ENCODE measurements at places on chromosomes 7 and 10. TPM values are rescaled to one million over a fixed set of nuclear protein-coding genes. Genes with fewer than 3 reads are reported as not detected.

GOLGA7B gene
- total RNA-seq: 0.27 TPM

RAB19 gene
- 3.6 TPM for total RNA-seq

GCK gene
- 0.29 TPM for total RNA-seq

ZNF467 gene
- 2.1 TPM for total RNA-seq

GSDME gene
- 7.0 TPM for total RNA-seq

DNA sequence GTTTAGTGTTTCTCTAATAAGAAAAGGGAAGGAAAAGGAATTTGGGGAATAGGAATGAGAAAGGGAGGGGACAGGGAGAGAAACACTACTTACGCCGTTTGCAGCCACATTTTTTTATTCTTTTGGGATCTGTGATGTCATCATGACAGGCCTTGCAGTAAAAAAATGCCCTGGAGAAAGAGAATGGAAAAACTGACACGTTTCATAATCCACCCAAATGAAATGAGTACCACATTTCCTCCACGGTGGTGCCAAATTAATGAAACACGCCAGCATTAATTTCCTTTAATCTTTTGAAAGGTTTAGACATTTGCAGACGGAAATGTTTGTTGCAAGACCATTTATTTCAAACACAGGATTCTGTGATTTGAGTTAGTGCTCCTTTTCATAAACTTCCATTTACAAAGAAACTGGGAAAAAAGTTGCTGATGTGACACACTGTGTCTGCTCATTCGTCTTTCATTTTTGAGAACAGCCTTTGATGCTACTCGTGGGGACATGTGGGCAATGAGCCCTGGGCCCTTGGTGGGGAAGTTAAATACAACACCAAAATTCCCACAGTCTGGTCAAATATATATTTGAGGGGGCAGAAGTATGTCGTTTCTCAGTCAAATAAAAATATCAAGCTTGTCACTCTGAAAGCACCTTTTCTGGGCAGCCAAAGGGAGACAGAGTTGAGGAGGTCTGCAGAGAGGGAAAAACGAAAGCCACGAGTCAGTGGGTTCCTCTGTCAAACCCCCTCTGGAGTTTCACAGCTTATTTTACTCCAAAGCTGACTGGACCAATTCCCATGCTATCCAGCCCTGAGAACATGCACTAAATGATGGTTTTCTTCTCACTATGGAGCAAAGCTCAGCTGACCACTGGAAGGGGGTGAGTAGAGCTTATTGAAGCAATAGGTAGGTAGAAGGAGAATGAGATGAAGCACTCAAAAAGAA lies 625.5 kb downstream of the KCNMA1 start:
- no peak for DNase-seq

GRCh38 chr10:123624086-123624485 lies 42.1 kb upstream of the GPR26 start:
- no peak for DNase-seq

STOX1 gene
- 4.5 TPM for total RNA-seq

PPP1R9A gene
- total RNA-seq: 38.7 TPM

GRCh38 chr7:141587304-141587703 lies 36.1 kb downstream of the AGK start:
- peak; percentile 60 for DNase-seq

GRCh38 chr10:13904064-13904463 lies 317.3 kb downstream of the PRPF18 start:
- no peak for DNase-seq

TMEM60 gene
- total RNA-seq: 20.0 TPM

ZP3 gene
- 3.5 TPM for total RNA-seq

DNA sequence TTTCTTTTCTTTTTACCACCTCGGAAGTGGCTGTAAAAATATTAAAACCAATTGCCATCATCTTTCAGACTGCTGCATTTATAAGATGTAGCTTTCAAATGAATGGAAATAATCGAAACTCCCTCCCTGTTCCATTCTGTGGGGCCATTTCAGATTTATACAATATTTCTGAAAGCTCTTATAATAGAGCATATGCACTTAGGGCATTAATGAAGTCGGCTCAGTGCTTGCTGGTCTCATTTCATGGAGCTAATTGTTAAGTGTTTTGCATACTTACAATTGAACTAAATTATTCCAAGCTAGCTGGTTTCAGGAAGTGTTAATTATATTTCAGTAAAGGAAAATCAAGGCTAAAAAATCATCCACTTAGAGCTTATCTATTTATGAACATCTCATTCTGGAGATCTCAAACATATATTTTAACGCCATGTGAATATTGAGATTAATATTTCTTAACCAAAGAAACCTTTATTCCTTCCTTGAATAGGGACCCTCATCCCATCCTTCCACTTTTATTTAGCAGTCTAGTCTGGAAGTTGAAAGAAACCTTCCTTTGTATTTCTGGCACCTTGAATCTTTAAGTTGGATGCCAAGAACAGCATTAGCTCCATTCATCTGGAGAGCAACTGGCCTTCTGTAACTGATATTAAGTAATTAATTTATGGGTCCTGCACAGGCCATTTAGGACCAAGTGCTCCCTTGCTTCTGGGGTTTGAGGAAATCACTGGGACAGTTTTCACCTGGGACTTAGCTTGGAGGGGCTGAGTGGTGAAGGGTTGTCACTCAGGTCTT lies 45.1 kb downstream of the RPS24 start:
- peak; percentile 13 for DNase-seq

GRCh38 chr10:97648562-97649404 lies 8.3 kb downstream of the PI4K2A start:
- DNase-seq: peak; percentile 58

DNA sequence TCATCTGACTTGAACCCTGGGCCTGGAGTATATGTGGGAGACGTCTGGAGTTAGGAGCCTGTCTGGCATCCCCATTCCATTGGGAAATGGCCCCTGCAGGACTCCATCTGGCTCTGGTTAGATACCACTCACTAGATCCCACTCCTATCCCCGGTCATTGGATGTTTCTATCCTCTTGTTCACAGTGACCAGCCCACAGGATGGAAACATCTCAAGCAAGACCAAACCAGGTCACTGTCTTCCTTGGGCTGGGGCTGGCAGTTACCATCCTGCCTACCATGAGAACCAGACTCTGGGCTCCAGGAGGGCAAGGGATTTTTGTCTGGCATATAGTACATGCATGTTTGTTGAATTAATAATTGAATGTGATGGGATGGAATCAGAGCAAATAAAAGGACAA lies 415.7 kb downstream of the GRID1 start:
- DNase-seq: no peak

GRCh38 chr10:90947030-90947960 lies 26.4 kb upstream of the ANKRD1 start:
- DNase-seq: no peak

GRCh38 chr7:55073051-55073511 lies 54.3 kb downstream of the EGFR start:
- no peak for DNase-seq

TMEM225B gene
- 3.3 TPM for total RNA-seq

GRCh38 chr10:72340510-72341261 lies 14.0 kb downstream of the DNAJB12 start:
- peak; percentile 94 for DNase-seq

DNA sequence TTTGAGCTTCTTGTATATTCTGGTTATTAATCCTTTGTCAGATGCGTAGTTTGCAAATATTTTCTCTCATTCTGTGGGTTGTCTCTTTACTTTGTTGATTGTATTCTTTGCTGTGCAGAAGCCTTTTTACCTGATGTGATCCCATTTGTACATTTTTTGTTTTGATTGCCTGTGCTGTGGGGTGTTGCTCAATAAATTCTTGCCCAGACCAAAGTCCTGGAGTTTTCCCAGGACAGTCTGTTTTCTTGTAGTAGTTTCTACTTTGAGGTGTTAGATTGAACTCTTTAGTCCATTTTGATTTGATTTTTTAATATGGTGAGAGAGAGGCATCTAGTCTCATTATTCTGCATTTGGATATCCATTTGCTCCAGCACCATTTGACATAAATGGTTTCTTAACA lies 588.7 kb upstream of the MBL2 start:
- no peak for DNase-seq

DNA sequence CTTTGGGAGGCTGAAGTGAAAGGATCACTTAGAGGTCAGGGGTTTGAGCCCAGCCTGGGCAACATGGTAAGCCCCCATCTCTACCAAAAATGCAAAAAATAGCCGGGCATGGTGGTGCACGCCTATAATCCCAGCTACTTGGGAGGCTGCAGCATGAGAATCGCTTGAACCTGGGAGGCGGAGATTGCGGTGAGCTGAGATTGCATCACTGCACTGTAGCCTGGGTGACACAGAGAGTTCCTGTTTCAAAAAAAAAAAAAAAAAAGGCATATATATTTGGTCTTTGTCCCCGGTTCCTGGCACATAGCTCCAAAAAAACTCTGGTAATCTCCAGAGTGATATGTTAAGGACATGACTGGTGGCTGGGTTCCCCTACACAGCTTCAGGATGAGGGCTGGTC lies 147.3 kb downstream of the SEC23IP start:
- DNase-seq: no peak

SEC24C gene
- total RNA-seq: 73.1 TPM

ODAD2 gene
- total RNA-seq: 6.7 TPM

DNA sequence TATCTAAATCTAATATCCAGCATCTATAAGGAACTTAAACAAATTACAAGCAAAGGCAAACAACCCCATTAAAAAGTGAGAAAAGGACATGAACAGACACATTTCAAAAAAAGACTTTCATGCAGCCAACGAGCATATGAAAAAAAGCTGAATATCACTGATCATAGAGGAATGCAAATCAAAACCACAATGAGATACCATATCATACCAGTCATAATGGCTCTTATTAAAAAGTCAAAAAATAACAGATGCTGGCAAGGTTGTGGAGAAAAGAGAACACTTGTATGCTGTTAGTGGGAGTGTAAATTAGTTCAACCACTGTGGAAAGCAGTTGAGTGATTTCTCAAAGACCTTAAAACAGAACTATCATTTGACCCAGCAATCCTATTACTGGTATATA lies 334.4 kb upstream of the CACNA2D1 start:
- DNase-seq: no peak

LDB3 gene
- 0.21 TPM for total RNA-seq

PNLIPRP2 gene
- 0.79 TPM for total RNA-seq

GRCh38 chr7:77569514-77570232 lies 32.6 kb downstream of the PTPN12 start:
- no peak for DNase-seq

TMEM176B gene
- 0.31 TPM for total RNA-seq

GRCh38 chr7:69577221-69577620 lies 21.1 kb upstream of the AUTS2 start:
- no peak for DNase-seq

DNA sequence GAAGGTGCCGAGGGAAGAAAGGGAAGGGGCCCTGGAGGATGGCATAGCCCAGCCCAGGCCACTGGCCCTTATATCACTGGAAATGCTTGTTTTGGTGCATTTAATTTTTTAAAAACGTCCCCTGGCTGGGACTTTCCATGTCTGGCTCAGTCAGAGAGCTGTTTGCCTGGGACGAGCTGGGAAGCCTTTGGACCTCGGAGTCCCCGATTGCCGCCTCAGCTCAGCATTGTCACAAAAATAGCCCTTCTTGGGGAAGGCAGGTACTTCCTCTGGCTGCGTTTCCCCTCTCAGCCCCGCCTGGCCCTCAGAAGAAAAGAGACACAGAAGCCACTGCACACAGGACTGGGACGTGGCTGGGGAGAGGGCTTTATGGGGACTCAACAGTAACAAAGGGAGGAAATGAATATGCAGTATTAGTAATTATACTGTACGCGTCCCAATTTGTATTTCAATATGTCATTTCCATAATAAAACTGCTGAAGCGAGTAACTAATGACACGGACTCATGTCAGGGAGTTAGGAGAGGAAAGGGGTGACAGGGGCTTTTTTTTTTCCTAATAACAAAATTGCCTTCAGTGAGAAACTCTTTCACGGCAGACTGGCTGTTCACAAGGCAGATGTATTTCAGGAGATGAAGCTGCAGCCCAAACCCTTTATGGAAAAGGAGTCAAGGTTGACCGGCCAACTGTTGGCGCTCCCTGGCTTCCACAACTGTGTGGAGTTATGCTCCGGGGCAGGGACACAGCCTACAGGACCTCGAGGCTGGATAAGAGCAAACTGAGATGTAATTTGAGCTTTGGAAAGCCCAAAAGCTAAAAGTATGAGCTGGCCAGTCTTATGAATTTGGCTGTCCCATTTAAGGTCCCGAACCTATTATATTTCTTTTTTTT lies 31.0 kb upstream of the MXI1 start:
- peak; percentile 39 for DNase-seq

DNA sequence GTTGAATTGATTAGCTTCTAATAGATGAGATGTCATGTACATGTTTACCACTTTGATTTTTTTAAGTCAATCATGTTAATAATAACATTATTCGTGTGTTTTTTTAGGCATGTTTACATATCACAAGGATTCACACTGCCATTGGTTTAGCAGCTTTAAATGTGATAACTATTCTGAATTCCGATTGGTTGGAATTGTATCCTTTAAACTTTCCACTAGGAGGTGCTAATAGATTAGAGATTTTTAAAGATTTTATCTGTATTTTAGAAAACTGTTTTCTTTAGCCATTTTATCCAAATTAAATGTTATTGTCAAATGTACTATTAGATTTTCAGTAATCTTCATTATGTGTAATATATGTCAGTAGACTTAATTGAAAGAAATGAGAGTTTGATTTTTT lies 83.2 kb downstream of the HECTD2 start:
- DNase-seq: no peak

FAM241B gene
- 29.1 TPM for total RNA-seq

FKBP6 gene
- total RNA-seq: not detected

NEURL1 gene
- 0.38 TPM for total RNA-seq

- no peak for DNase-seq
Observed at GRCh38 chr10:16949816-16950215, 132.6 kb upstream of the RSU1 start.

DNA sequence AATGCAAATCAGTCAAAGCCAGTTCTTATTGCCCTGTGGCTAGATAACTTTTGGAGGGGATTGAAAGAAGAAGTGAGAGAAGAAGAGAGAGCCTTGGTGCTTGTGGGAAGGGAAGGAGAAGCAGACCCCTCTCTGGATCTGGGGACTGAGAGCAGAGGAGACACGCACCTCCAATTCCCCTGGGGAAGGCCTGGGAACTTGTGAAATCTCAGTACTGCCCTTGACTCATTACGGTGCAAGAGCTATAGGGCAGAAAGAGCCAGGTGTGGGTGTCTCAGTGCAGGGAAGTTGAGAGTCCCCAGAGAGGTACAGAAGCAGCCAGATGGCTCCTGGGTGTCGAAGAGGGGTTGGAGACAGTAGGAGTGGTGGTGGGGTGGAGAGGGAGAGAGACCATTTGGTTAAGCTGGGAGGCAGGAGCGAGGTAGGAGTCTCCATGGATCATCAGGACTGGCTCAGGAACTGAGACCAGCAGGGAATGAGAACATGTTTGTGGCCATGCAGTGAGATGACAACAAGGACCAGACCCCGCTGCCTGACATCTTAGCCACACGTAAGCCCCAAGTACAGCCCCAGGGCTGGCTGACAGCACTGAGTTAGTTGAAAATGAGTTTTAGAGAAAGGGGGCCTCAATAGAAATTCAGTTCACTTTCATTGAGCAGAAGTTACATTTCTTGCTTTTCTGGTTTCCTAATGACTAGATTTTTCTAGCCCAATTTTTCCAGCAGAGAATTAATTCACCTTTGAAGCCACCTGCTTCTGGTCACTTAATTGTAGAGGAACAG lies 238.2 kb downstream of the BUB3 start:
- DNase-seq: peak; percentile 12

Measured in endodermal cell (in vitro differentiated cells).